Activated naive CD8-positive, alpha-beta T cell treated with anti-CD3 and anti-CD28 coated beads, Interleukin-2, amount 10 ng/mL, durations not matched to agents 7 days and 5 days (primary cell): ENCODE measurements at places on chromosomes 12 and 14. TPM values are rescaled to one million over a fixed set of nuclear protein-coding genes. Genes with fewer than 3 reads are reported as not detected.

CCDC38 gene
- not detected for total RNA-seq

BEGAIN gene
- 2.3 TPM for total RNA-seq

GRCh38 chr14:66649498-66649897, 141.6 kb downstream of the GPHN start:
- H3K4me3 ChIP-seq = no peak overlapping the region
- H3K27ac ChIP-seq = no peak overlapping the region
- peaks cover 9% of the 10 kb centered on the region for H3K4me1 ChIP-seq
- no peaks in the 10 kb centered on the region for H3K27me3 ChIP-seq

- no peaks in the 10 kb centered on the region for H3K27me3 ChIP-seq
- DNase-seq = no peak
- H3K27ac ChIP-seq = no peak overlapping the region
- no peaks in the 10 kb centered on the region for H3K4me1 ChIP-seq
Measured at GRCh38 chr12:97425802-97426491, 36.7 kb upstream of the RMST start.

PAWR gene
- 5.7 TPM for total RNA-seq

PLEKHG3 gene
- 5.5 TPM for total RNA-seq

DNA sequence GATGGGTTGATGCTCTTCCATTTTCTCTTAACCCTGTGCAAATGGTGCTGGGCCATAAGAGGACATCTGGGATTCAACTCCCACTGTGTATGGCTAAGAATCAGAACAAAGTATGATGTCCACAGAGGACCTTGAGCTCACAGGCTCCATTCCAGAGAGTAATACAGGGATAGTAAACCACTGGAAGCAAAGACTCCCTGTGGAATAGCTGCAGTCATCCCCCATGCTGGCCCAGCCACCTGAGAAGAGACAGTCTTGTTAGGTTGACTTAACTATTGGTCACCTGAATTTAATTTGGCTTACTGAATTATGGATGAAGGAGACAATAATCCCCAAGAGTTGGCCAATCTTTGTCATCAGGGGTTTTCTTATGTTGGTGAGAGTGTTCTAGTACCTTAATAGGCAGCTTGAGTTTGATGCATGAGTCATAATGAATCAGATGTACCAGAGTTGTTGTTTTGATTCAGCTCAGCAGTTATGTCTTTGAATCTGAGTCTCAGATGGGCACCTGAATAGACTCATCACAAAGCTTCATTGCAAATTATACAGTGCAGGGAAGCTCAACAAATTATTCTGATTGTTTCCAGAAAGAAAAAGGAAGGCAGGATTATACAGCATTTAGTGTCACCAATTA, 122.7 kb downstream of the SSPN start:
- H3K36me3 ChIP-seq = no peaks in the 10 kb centered on the region
- no peak overlapping the region for H3K27ac ChIP-seq
- peaks cover 3% of the 10 kb centered on the region for H3K27me3 ChIP-seq
- no peak overlapping the region for H3K4me3 ChIP-seq
- DNase-seq = no peak
- no peaks in the 10 kb centered on the region for H3K4me1 ChIP-seq

DNA sequence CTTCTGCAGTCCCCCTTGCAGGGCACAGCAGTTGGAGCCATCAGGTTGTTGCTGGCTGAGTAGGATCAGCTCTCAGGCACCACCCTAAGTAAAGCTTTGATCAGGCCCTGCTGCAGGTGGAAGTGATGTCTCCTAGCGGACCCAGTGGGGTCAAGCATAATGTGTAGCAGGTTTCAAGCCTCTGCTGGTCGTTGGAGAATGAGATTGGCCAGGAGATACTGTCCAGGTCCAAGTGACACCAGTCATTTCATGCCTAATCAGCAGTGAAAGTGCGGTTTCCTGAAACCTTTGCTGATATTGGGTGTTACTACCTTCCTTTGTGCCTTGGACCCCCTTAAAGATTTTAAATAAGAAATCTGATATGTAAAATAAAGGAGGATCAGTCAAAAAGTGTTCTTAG, 72.6 kb downstream of the SUSD6 start:
- H3K27me3 ChIP-seq = no peaks in the 10 kb centered on the region
- H3K4me3 ChIP-seq = no peak overlapping the region
- H3K27ac ChIP-seq = peak overlapping the region; percentile 51
- H3K4me1 ChIP-seq = peaks cover 43% of the 10 kb centered on the region
- H3K36me3 ChIP-seq = peaks cover 26% of the 10 kb centered on the region
- DNase-seq = no peak

LRRC10 gene
- not detected for total RNA-seq

DNA sequence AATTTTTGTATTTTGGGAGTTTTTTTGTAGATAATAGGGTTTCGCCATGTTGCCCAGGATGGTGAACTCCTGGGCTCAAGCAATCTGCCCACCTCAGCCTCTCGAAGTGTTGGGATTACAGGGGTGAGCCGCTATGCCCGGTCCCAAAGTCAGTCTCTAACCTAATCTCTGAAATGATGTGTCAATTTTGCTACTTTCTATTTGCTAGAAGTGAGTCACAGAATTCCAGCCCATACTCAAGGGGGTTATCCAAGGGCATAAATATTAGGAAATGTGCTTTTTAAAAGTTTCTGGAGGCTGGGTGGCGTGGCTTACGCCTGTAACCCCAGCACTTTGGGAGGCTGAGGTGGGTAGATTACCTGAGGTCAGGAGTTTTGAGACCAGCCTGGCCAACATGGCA, 40.5 kb downstream of the RESF1 start:
- H3K27me3 ChIP-seq = no peaks in the 10 kb centered on the region
- no peak for DNase-seq
- H3K4me1 ChIP-seq = no peaks in the 10 kb centered on the region
- H3K4me3 ChIP-seq = no peak overlapping the region
- H3K36me3 ChIP-seq = peaks cover 44% of the 10 kb centered on the region

- DNase-seq = no peak
- no peak overlapping the region for H3K4me3 ChIP-seq
- H3K27me3 ChIP-seq = no peaks in the 10 kb centered on the region
- no peak overlapping the region for H3K27ac ChIP-seq
- H3K36me3 ChIP-seq = no peaks in the 10 kb centered on the region
Measured at GRCh38 chr14:84694161-84694560, 835.8 kb upstream of the FLRT2 start.

DNA sequence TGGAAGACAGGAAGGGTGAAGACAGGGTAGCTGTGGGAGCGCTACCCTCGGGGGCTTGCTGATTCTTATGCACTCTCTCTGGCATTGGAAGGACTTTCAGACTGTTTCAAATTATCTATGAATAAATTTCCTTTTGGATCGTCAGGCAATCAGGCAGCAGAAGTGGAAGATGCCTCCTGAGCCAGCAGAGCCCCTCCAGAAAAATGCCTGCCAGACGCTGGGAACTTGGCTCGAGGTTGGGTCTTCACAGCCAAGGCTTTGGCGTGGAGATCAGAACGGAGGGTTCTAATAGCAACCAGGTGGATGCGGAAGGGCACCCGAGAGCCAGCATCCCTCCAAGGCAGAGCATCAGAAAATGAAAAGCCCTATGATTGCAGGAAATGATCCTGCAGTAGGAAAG, 119.2 kb upstream of the RFLNA start:
- H3K27me3 ChIP-seq = peaks cover 8% of the 10 kb centered on the region
- no peak for DNase-seq
- H3K4me3 ChIP-seq = no peak overlapping the region
- H3K36me3 ChIP-seq = no peaks in the 10 kb centered on the region
- H3K27ac ChIP-seq = no peak overlapping the region

DNA sequence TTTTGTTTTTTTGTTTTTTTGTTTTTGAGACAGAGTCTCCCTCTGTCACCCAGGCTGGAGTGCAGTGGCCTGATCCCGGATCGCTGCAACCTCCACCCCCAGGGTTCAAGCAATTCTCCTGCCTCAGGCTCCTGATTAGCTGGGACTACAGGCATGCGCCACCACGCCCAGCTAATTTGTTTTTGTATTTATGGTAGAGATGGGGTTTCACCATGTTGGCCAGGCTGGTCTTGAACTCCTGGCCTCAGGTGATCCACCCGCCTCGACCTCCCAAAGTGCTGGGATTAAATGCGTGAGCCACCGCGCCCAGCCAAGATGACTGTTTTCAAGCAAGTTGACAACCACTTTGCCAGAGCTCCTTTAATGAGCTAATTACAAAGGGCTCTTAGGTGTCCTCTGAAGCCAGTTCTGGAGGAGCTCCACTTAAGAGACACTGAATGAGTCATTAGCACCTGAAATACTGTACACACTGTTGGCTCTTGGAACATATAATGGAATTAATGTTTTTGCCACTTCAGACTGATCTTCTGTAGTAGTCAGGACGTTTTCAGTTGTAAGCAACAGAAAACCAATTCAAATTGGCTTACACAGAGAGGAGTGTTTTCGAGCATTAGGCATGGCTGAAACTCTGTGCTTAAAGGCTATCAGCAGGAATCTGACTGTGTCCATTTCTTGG, 55.4 kb upstream of the MED13L start:
- H3K4me1 ChIP-seq = no peaks in the 10 kb centered on the region
- no peak for DNase-seq
- H3K27ac ChIP-seq = no peak overlapping the region
- H3K4me3 ChIP-seq = no peak overlapping the region
- H3K36me3 ChIP-seq = no peaks in the 10 kb centered on the region

KRT81 gene
- not detected for total RNA-seq

PLEKHG7 gene
- not detected for total RNA-seq

KLRF1 gene
- 0.96 TPM for total RNA-seq

OR6C2 gene
- not detected for total RNA-seq

DNA sequence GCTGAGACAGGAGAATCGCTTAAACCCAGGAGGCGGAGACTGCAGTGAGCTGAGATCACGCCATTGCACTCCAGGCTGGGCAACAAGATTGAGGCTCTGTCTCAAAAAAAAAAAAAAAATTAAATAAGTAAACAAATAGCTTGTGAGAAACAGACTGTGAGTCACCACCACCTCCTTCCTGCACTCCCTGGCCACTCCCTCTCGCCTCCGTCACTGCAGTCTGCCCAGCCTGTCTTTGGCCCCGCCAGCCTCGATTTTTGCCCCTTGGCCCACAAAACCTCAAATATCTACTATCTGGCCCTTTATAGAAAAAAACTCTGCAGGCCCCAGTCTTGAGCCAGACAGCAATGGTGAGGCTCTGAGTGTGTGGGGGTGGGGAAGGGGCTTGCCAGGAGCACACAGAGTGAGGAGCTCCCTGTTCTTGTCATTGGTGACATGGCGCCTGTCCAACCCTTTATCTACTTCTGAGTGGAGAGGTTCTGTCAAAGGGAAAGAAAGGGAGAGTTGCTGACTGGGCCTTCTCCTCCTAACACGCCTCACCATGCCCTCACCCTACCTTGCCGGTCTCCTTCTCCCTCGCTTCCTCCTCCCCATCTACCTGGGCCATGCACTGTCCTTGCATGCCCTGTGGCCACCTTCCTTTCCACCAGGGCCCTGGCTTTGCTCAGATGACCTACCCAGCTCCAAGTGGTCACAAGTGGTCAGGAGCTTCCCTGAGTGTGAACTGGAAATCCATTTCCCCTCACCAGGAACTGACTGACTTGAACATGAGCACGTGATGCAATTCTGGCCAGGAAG, 22.1 kb downstream of the LGMN start:
- no peak overlapping the region for H3K4me3 ChIP-seq
- peaks cover 26% of the 10 kb centered on the region for H3K27me3 ChIP-seq
- H3K4me1 ChIP-seq = peaks cover 12% of the 10 kb centered on the region
- H3K36me3 ChIP-seq = peaks cover 6% of the 10 kb centered on the region

- no peak overlapping the region for H3K4me3 ChIP-seq
- H3K4me1 ChIP-seq = no peaks in the 10 kb centered on the region
- H3K27me3 ChIP-seq = no peaks in the 10 kb centered on the region
Measured at GRCh38 chr12:61521258-61521657, 738.9 kb upstream of the USP15 start.

DNA sequence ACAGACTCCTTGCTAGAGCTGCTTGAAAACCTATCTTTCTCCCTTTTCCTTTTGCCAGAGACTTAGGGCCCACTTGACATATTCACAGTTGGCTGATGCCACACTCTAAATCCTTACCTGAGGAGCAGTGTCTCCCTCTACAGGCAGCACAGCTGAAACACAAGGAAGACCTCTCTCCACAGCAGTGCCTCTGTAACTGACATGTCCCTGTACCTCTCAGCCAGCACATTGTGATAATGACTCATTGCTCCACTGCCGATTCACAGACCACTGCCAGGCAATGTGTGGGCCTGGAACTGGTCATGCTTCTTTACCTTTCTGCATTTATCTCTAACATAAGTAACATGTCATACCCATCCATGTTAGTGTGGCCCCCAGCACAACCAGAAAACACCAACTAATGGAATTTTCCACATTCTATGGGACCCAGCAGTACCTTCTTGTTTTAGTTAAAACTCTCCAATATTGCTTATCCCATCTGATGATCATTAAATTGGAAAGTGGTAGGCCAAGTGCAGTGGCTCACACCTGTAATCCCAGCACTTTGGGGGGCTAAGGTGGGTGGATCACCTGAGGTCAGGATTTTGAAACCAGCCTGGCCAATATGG, 56.5 kb downstream of the GTF2A1 start:
- no peak overlapping the region for H3K27ac ChIP-seq
- peaks cover 16% of the 10 kb centered on the region for H3K4me1 ChIP-seq
- peaks cover 2% of the 10 kb centered on the region for H3K27me3 ChIP-seq
- H3K36me3 ChIP-seq = no peaks in the 10 kb centered on the region
- no peak overlapping the region for H3K4me3 ChIP-seq
- peak; percentile 35 for DNase-seq

FITM1 gene
- total RNA-seq = 1.7 TPM

DNA sequence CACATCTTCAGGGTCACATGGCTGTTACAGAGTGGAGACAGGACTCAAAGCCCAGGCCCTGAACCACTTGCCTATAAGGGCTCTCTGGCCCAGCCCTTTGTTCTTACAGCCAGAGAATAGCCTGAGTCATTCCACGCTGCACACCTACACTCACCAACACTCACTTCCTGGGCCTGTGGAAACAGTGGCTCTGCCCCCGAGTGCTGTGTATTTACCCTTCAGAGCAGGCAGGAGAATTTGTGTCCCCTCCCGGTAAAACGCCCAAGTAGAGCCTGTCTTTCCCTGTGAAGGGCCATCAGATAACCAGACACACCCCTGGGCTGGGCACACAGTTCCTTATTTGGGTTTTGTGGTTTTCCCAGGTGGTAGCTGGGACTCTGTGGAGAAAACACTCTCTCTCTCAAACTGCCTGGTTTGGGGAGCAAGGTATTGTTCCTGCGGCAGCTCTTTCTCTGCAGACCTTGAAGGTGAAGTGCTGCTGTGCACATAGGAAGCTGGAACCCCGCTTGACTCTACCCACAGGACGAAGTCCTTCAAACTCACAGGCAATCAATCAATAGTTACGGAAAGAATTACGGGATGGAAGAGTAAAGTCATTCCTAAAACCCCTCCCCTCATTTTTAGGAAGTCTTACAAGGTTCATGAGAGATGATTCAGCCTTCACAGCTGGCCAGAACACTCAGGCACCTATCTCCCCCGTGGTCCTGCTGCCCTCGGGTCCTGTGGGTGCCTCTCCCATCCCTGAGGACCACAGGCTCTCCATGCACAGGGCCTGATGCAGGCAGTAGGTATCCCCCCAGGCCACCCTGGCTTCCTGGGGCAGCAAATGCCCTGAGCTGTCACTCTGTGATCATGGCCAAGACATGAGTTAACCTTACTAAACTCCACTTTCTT, 20.3 kb downstream of the FIGNL2 start:
- peak overlapping the region; percentile 61 for H3K27ac ChIP-seq
- H3K36me3 ChIP-seq = no peaks in the 10 kb centered on the region
- H3K4me1 ChIP-seq = peaks cover 30% of the 10 kb centered on the region
- H3K27me3 ChIP-seq = peaks cover 32% of the 10 kb centered on the region
